ENCODE measurements at places on chromosomes 2 and 18.

- no peak for DNase-seq
These were observed 7.7 kb upstream of the CDC42EP3 start for GRCh38 chr2:37679072-37679695.

GRCh38 chr2:17864676-17865075, 13.8 kb upstream of the KCNS3 start:
- DNase-seq = no peak

DNA sequence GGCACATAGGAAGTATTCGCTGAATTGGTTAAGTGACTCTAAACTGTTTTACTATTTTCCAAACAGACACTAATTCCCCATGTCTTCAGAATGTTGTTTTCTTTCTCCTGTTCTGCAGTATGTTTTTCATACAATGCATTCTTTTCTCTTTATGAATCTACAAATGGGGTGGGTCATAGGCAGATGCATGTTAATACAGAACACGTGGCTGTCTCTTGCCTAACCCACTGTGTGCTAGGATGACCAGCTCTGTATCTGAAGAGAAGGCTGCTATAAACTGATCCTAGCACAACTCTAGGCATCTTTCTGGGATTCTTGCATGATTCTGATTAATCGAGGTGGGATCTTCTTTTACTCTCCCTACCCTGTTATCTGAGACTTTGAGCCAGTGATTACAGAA, 826.0 kb downstream of the PLCL1 start:
- no peak for DNase-seq

- peak; percentile 29 for DNase-seq
These were observed 285.1 kb downstream of the MTX2 start for GRCh38 chr2:176554101-176555048.

- DNase-seq = peak; percentile 53
These were observed 22.7 kb downstream of the BCL11A start for GRCh38 chr2:60530660-60531281.

- DNase-seq = no peak
These were observed 66.1 kb upstream of the DTNA start for GRCh38 chr18:34643989-34644388.

DNA sequence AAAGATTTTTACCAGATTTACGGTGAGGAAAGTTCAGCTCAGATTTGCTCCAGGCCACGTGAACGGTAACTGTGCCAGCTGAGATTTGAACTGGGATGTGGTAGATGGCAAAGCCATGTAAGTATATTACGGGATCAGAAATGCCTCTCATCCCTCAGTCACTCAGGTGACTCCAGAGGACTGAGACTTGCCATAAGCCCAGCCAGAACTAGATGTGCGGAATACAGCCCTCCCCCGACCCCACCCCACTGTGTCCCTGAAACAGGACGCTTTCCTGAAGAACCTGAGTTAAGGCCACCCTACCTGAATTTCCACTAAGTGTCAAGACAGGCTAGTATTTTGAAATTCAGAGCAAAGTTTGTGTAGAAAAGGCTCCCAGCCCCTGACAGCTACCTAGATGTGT, 1.3 kb upstream of the FHL2 start:
- DNase-seq = no peak

DNA sequence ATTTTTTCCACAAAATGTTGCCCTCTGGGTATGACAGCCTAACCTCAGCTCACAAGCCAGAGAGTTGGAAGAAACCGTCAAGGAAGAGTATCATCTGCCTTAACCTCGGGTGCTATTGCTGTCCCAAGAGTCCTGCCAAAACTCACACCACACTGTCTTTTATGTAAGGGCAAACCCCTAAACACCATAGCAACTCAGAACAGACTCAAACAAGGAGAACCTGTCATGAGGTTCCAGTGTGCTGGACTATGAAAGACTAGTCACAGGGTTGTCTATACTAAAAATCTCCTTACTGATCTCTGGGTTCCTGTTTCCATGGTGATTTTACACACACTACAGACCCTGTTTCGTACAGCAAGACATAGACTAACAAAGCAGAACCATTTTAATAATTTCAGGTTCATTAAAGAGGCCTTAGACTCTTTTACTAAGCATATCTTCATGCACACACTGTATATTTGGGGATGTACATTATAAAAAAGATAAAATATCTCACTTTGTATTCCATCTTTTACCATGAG, 159.8 kb downstream of the PKP4 start:
- no peak for DNase-seq

GRCh38 chr2:151159109-151159662, 102.5 kb downstream of the RBM43 start:
- DNase-seq = no peak

- peak; percentile 6 for DNase-seq
These were observed 208.4 kb downstream of the SETBP1 start for GRCh38 chr18:44889111-44889510.

GRCh38 chr2:96821113-96821675, 5.1 kb downstream of the CNNM3 start:
- DNase-seq = no peak

DNA sequence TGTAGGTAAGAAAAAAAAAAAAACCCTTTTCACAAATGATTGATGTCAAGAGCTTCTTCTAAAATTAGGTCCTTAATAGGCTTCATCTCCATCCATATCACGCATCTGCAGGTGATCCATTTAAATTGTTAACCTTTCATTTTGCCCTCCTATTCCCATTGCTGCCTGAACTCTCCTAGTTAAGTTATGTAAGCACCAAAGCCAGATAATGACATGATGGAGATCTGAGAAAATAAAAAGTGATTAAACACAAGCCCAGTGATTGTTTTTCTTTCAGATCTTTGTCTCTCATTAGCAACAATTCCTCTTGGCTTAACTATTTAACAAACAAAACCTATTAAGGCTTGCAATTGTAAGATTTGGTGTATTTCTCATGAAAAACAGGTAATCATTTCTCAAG, 20.0 kb downstream of the LANCL1 start:
- no peak for DNase-seq

DNA sequence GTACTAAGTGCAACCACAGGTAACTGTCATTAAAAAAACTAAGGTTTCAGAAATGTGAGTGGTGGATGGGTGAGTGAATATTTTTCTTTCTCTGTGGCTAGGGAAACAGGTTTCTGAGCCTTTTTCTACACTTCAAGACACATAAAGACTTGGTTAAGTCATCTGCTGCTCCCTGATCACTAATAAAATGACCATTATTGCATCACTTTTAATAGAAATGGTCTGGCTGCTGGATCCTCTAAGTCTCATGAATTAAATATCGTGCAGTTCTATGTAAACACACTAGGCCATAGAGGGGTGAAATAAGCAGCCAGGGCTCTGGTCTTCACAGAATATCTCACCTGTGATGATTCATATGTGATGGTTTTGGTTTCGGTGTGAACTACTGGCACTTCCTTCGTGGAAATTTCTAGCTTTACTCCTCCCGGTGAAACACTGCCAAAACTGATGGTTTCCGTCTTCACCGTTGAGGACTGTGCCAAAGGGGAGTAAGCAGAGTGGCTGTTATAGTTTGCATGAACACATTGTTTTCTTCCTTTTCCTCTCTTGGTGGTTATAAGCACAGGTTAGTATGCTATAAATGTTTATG, 100.4 kb upstream of the ZBTB14 start:
- no peak for DNase-seq

DNA sequence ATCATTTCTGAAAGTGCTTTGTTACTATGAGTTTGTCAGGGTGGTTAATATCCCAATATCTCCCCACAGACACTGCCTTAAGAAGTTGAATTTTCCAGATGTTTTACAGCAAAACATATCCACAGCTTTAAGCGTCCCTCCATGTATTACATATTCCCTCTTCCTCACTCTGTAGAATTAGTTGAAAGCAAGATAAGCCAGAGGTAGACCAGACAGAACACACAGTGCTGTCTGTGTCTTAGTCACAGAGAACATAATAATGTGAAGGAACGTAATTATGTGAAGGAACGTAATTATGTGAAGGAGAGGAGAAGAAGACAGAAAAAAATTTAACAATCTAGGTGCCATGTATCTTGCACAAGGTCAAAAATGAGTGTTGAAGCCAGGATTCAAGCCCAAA, 81.9 kb upstream of the LRATD1 start:
- DNase-seq = no peak

DNA sequence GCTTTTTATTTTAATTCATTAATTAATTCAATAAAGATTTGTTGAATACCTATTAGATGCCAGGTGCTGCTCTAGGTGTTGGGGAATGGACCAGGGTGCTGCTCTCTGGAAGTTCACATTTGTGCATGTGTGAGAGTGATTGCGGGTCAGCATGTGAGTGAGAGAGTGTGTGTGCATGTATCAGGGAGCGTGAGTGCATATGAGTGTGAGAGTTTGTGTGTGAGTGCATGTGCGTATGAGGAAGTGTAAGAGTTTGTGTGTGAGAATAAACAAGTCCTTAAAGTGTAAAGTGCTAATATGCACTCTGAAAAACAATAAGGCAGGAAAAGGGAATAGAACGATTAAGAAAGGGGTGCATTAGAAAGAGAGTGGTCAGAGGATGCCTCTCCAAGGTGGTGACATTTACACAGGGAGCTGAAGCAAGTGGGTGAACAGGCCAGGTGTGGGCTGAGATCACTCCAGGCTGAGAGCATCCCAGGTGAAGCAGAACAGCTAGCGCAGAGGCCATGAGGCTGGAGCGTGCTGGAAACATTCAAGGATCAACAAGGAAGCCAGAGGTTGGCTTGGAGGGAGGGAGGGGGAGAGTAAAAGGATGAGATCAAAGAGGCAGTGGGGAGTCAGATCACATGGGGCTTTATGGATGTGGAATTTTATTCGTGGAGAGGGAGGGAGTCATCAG, 50.5 kb upstream of the SLC1A4 start:
- no peak for DNase-seq

DNA sequence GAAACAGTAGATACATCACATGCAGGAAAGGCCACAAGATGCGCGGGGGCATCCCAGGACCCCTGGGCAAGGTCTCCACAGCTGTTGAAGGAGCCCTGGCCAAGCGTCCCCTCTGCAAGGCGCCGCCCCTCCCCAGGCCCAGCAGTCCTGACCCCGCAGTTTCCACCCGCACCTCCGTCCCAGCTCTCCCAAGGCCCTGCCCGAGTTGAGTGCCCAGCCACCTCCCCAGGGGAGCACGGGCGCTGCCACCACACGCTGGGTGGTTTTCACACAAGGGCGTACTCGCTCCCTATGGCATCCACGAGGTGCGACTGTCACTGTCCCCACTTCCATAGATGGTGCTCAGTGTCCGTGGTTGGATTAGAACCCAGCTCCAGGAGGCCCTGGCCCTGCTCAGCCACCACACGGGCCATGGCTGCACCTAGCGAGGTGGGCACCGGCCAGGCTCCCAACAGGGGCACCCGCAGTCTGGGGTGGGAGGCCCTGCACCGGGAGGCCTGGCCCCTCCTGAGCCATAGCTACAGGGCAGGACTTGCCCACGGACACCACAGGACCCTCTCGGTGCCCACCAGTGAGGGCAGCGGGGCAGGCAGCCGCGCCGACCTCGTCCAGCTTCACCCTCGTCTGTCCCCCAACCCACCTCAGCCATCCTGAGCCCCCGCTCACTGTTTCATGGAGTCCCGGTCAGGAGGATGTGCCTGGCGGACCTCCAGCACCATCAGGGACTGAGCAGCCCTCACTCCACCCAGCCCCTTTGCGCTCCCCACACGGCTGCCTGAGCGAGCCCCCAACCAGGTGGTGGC, 36.0 kb downstream of the KIF1A start:
- no peak for DNase-seq

DNA sequence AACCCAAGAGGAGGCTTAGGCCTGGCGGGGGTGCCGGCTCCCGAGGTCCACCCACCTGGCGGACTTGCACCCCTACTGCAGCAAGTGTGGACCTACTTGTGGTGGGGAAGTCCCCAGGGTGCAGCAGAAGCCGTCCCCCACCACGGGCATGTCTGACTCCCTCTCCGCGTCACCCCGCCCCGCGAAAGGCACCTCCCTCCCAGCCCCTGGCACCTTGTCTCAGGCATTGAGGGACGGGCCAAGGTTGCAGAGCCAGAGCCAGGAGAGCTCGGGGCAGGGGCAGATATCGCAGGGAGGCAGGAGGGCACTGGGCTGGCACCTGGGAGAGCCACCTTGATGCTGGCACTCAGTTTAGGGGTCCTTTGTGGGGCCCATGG, 19.0 kb downstream of the CROCC2 start:
- no peak for DNase-seq

DNA sequence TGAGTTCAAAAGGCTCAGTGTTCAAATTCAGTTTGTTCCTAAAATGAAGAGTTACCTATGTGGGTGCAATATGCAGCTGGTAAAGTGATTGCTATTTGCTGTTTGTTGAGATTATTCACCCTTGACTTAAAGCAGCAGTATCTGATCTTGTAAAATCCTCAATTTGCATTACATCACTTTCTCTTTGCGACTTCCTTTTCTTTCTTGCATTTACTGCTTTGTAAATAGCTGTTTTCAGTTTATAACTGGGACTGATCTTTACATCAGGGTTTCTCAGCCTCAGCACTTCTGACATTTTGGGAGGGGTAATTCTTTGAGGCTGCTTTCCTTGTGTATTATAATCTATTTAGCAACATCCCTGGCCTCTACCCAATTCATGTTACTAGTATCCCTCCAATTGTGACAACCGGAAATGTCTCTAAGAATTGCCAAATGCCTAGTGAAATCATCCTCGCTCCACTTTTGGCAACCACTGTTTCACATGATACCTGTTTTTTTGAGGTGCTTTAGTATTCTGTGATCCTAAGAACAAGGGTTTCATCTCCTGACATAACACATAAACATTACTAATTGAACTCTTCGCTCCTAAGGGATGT, 12.1 kb upstream of the ERCC3 start:
- peak; percentile 51 for DNase-seq

GRCh38 chr2:88680916-88681315, 10.6 kb upstream of the RPIA start:
- no peak for DNase-seq

DNA sequence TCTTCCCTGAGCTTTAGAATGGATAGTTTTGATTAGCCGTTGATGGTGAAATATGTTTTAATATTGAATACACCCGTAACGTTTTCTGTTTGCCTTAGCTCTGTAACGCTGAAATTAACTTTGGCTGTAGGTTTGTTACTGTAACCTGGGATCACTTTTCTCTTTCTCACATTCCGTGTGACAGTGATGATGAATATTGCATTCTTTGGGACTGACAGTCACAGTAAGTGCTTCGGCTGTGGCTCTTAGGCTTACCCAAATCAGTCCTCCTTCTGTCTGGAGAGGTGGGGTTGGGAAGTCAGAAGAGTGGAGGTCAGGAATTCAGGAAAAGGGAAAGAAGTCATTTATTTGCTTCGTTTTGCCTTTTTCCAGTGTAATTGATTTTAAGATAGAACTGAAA, 18.0 kb downstream of the RMC1 start:
- DNase-seq = no peak

Data from MV-4-11 (cell line).